ENCODE measurements at places on chromosomes 12 and 14.

DNA sequence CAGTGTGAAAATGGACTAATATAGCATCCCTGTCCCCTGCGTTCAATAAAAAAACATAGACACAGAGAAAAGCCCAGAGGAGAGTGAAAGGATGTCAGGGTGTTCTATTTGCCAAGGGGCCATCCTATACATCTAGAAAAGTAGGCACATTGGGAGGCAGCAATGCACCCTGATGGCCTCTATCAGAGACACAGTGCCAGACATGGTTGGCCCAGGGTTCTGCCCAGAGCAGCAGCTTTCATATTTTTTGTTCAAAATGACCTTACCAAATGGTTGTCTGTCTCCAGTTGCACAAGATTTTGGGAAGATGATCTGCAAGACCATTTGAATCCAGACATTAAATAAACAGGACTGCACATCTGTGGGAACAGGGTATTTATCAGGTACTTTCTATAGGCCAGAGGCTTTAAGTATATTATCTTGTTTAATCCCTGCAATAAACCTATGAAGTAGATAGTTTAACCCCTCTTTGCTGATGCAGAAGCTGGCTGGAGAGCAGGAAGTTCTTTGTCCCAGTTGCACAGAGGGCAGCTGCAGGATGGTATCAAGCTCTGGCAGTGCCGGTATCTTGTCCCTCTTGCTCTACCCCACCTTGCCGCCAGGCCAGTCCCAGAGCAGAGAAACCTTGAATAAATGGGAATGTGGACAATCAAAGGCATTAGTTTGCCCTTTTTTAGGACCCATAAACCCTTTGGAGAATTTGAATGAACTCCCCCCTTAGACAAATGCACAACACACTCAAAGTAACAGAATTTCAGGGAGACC is 171.8 kb upstream of the PWP1 start:
- DNase-seq, result no peak

DNA sequence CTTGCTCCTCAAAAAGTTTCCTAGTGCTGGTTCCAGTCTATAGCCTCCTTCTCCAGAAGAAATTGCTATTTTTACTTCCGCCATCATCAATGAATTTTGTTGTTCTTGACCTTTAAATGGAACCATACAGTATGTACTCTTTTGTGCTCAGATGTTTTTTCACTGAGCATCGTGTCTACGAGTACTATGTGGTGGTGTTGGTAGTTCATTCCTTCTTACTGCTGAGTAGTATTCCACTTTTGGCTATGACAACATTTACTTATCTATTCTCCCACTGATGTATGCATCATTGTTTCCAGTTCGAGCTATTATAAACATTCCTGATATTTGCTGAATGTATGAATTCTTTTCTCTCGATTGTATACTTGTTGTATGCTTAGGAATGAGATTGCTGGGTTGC is 28.6 kb downstream of the SLC2A14 start:
- peak; percentile 34 for DNase-seq

GRCh38 chr14:104841730-104842129 is 23.3 kb upstream of the CEP170B start:
- DNase-seq, result no peak

GRCh38 chr12:32549675-32550079 is 129.4 kb upstream of the DNM1L start:
- no peak for DNase-seq

All from fibroblast of pulmonary artery (primary cell).